CD4-positive, alpha-beta T cell treated with Interleukin-2 at 100 ng/mL for 4 hours (primary cell): ENCODE measurements at places on chromosomes 1 and 21.

DNA sequence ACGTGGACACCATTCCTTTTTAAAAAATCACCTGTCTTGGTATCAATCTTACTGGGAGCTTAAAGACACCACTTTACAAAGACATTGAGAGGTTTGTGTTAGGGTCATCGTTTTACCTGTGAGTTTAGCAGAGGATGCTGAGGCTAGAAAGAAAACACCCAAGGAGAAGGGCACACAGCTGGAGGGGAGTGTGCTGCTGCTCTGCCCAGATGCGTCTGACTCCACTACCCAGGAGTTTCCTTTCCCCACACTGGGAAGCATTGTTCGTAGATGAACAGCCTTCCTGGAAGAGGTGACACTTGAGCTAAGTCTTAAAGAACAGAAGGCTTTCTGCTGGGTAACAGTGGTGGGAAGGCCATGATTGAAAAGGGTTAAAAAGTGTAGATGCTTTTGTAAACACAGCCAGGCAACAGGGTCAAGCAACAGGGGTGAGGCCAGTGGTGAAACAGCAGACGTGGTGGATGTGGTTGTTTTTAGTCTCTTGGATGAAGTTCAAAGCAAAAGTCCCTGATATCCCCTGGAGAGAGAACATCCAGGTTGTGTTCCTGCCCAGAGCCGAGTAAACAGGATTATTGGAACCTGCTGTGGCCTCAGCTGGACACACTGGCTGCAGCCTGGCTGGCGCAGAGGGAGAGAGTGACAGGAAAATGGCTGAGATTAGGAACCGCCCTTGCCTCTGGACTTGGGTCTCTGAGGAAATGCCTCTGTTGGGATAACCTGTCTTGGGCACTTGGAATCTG, 198.6 kb upstream of the JUN start:
- no peak for DNase-seq

GRCh38 chr1:178819123-178819522, 51.8 kb downstream of the ANGPTL1 start:
- no peak for DNase-seq

DNA sequence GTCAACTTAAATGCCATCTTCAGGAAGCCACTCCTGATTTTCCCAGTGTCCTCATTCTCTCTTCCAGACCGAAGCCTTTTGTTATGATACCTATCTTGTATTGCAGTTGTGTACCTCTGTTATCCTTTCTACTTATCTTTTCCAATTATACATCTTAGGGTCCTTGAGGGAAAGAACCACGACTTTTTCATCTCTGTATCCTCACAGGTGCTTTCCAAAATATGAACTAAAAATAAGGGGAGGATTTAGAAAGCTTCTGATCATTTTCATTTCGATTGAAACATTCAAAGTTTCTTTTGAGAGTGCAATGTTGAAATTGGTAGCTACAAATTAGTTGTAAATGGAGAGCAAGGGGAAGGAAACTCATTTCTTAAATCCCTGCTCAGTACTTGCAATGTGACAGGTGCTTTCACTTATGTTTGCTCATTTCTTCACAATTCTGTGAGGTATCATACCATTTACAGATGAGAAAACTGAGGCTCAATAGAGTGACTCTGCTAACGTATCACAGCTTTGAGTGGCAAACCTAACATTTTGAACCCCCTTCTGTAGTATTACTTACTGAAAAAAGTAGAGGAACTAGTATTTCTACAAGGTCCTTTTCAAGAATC, 24.2 kb downstream of the SLC19A2 start:
- DNase-seq = no peak

DNA sequence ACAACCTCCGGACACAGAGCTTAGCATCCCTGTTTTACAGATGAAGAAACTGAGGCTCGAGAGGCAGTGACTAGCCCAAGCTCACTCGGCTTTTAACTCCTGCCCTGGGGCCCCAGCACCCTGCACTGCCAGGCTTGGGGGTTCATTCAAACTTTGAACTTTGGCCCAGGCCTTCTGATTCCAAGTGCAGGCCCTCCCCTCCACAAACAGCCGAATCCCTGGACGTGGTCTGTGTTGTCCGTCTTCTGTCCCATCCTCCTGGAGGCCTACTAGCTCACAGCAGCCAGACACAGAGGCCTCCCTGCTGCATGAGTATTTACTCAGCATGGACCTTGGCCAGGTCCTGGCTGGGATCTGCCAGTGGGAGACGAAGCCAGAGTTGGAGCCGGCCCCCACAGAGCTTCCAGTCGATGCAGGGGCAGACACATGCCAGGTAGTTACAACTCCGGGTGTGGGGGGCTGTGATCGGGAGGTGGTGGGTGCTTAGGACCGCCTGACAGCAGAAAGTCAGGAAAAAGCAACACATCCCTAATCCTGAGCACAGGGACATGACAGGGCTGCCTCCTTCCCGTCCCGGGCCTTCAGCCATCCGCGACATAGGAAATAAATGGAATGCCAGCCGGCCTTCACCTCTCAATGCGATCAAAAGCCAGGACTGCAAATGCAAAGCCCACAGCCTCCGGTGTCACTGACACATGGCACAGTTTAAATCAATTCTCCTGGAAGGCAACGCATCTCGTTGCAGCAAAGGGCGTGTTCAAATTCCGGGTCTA, 7.4 kb downstream of the IFFO2 start:
- no peak for DNase-seq

- no peak for DNase-seq
Measured at GRCh38 chr1:227767401-227768124, 32.3 kb downstream of the SNAP47 start.

DNA sequence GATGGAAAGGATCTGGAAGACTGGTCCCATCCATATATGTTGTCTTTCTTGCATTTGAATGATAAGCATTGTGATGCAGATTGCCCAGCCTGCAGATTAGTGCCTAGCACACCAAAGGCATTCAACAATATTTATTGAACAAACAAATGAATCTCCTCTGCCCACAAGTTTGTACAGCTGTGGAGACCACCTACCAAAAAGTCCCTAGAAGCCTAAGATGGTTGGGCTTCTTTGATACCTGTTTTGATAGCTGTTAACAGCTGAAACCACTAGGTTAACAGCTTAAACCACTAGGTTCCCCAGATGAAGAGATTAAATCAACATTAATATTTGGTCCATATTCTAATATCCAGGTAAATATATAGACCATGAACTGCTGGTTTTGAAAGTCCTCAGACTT, 9.8 kb downstream of the DUSP10 start:
- no peak for DNase-seq

- no peak for DNase-seq
Measured at GRCh38 chr1:171653796-171654195, 1.3 kb upstream of the MYOC start.

- DNase-seq = no peak
Measured at GRCh38 chr1:246324711-246325110, 182.4 kb downstream of the SMYD3 start.
